ENCODE measurements at places on chromosomes 12 and 14.

DNA sequence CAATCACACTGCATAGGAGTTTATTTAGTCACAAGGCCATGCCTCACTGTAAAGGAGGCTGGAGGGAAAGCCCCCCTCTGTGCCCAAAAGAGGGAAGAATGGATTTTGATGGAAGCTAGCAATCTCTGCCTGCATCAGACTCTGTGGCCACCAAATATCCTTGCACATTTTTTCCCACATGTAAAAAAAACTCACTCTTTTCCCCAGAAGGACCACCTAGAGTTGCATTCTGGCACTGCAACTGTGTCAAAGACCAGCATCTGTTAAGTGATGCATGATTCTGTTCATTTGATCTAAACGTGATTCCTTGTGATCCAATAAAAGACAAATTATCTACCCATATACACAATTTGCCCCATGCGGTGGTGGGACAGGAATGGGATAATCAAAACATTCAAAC is 8.0 kb downstream of the RHOJ start:
- DNase-seq, result no peak

GRCh38 chr14:65170318-65170717 is 68.0 kb upstream of the MAX start:
- no peak for DNase-seq

- no peak for DNase-seq
Measured at GRCh38 chr14:20614038-20614840, 23.1 kb upstream of the RNASE12 start.

DNA sequence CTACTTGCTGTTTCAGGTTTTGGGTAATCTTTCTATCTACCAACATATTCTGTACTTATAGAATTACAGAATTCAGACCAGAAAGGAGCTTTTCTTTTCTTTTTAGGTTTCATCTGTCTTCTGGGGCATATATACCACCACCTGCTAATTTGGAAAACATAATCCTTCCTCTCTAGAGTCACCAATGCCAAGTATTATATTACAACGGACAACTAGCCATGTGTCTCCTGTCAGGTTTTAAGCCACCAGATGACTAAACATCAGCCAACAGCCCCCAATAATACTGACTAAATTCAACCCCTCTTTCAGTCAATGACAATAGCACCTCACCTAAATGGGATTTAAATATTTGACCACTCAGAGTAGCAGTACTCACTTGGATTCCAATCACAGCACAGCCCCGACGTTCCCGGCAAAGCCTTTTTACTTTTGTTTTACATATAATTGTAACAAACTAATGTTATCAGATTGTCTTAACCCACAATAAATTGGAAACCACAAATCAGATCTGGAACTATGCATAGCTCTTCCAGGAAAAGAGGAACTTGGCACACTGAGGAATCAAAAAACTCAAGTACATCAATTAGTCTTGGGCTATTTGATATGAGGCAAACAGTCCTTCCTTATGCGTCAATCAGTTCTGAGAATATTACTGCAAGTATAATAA is 13.5 kb downstream of the SLC11A2 start:
- DNase-seq, result no peak

DNA sequence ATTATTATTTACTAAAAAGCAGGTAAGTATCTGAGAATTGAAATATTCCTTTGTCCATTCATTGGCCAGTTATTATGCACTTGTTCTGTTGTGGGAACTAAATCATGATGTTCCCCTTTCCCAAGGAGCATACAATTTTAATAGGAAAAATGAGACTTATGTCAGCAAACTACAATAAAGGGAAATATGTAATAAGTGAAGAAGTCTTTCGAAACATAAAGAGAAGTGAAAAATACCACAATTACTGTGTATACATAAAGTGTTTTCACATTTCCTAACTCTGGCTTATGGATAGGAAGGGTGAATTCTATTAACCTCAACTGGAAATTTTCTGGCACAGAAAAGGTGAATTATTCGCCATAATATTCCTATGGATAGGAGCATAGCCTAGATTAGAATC is 78.4 kb upstream of the DNM1L start:
- DNase-seq, result no peak

- no peak for DNase-seq
Measured at GRCh38 chr12:120466560-120467315, 2.8 kb downstream of the SRSF9 start.

Data from NCI-H1436 treated with DMSO at 0.1 percent for 48 hours (cell line).